ENCODE measurements at places on chromosomes 7 and 10.

GRCh38 chr10:93062514-93063143, 2.0 kb downstream of the CYP26C1 start:
- no peak for DNase-seq

DNA sequence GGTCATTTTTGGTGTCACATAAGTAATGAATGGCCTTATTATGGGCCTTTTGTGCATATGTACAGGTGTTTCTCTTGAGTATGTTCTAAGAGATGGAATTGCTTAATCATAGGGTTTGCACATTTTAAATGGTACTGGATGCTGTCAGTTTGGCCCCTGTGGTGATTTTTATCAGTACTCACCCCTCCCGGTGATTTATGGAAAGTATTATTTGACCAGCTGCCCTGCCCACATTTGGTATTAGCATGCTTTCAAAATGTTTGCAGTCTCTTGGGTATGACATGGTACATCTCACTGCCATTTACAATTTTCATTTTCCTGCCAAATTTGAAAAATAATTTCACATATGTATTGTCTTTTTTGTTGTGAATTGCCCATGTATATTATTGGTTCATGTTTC, 427.7 kb downstream of the LRMDA start:
- no peak for DNase-seq

- DNase-seq: no peak
Observed at GRCh38 chr7:135763261-135763660, 14.6 kb upstream of the FAM180A start.

- DNase-seq: no peak
Observed at GRCh38 chr7:42262964-42263363, 26.0 kb upstream of the GLI3 start.

DNA sequence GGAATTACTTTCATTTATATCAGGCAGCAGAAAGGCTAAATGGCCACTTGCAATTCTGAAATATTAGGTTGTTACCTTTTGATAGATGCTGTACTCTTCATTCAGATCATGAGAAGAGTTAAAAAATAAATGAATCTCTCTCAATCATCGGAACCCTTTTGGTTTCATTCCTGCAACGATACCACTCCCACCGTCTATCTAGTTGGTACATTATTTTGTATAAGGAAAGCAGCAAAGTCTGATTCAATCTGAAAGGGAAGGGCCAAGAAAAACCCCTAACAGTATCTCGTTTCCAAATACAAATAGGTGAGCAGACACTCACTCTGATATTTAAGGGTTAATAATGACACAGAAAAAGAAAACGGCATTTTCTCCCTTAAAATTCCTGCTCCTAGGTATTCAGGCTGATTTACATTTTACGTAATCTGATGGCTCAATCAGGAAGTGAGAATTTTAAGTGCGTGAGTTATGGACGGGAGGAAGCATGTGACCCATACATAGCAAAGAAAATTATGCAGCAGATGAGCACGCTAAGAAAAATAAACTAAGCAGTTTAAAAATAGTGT, 209.4 kb upstream of the KLF14 start:
- DNase-seq: no peak

DNA sequence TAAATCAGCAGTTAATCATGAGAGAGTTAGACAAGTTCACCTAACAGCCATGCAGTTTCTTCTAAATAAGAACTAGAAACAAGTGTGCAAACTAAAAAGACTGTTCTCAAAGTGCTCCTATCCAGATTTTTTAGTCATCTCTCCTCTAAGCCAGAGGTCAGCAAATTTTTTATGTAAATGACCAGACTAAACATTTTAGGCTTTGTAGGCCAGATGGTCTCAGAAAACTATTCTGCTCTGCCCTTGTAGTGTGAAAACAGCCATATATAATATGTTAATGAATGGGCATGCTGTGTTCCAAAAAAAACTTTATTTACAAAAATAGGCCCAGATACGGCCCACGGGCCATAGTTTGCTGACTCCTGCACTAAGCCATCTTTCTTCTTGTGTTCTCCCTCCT, 263.0 kb upstream of the LRRN3 start:
- DNase-seq: no peak

DNA sequence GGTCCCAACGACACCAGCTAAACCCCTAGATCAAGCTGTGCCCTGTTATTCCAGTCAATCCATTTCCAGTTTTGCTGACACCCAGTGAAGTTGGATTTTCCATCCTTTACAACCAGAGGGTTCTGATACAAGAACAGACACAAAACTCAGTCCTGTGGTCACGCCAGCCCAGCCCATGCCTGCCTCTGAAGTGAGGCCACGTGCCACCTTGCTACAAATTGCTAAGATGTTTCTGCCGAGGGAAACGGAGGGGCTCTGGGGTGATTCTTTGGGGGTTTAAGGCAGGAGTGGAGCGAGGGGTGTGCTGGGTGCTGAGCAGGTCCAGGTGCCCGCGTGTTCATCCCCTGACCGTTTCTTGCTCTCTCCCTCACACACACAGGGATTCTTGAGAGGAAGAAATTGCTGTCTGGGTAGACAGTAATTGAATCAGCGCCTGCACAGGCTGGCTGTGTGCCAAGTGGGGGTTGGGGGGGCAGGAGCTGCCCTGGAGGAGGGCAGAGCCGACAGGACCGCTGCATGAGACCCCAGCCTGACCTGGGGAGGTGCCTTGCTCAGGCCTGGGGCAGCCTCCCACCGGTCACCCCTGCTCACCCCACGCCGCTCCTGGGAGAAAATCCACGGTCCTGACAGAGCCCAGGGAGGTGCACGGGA, 38.1 kb downstream of the ADAP1 start:
- no peak for DNase-seq

GRCh38 chr7:151672716-151673115, 153.0 kb upstream of the RHEB start:
- no peak for DNase-seq

DNA sequence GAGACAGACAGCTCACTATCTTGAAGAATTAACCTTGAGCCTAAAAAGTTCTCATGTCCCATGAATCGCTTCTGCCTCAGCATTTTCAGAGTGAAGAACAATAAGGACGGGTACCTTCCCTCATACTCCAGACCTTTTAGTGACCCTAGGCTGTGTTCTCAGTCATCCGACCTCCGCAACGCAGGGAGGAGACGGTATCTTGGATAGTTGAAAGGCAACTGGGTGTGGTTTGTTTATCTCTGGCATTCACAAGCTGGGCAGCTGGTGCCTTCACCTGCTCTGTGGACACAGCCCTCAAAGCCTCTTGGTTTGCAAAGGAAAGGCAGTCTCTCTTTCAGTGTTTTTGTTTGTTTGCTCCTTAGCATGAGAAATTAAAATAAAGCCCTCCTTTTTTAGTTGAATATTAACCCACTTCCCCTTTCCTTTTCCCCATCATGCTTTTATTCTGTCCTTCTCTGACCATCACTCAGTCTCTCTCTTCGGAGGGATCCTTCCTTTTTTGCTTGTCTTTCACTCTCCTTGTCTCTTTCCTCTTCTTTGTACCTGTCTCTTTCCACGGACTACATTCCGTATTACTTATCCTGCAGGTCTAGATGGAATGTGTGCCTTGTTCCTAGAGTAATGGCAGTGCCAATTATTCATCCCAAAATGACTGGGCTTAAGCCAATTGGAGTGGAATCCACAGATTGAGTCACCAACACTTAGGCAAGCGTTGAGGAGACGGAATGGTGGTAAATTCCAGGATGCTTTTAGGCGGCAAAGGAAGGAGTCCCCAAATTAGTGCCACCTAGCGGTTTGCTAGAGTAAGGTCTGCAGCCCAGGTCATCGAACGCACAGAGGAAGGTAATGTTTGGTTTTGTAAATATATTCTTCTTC, 45.8 kb downstream of the PRR15 start:
- no peak for DNase-seq

DNA sequence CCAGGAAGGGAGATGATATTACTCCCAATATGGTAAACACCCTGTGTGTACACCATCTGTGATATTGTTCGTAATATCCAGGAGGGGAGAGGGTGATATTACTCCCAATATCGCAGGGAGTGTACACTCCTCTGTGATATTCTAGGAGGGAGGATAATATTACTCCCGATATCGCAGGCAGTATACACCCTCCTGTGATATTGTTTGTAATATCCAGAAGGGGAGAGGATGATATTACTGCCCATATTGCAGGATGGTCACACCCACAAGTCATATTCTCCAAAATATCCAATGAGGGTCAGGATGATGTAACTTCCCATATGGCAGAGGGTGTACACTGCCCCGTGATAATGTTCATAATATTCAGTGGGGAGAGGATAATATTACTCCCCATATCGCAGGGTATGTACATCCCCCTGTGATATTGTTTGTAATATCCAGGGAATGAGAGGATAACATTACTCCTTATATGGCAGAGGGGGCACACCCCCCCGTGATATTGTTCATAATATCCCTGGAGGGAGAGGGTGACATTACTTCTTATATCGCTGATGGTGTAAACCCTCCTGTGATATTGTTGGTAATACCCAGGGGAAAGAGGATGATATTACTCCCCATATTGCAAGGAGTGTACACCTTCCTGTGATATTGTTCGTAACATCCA, 17.1 kb downstream of the AZGP1 start:
- no peak for DNase-seq

GRCh38 chr10:42776681-42777080, 5.9 kb upstream of the BMS1 start:
- no peak for DNase-seq

DNA sequence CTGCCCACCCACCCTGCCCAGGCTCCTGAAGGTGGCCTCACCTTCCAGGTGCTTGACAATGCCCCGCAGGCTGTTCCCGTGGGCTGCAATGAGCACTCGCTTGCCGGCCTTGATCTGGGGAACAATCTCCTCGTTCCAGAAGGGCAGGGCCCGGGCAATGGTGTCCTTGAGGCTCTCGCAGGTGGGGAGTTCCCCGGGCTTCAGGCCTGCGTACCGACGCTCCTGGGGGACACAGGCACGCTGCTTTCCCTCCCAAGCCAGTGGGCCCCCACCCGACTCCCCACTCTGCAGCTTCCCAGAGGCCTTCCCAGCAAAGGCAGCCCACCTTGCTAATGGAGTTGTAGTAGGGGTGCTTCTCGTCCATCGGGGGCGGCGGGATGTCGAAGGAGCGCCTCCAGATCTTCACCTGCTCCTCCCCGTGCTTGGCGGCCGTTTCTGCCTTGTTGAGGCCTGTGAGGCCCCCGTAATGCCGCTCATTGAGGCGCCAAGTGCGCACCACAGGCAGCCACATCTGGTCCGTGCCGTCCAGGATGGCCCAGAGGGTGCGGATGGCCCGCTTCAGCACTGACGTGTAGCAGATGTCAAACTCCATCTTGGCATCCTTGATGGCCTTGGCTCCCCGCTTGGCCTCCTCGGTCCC, 456 bp downstream of the PGAM2 start:
- DNase-seq: no peak

GRCh38 chr7:2713370-2713769, 25.4 kb downstream of the AMZ1 start:
- no peak for DNase-seq

DNA sequence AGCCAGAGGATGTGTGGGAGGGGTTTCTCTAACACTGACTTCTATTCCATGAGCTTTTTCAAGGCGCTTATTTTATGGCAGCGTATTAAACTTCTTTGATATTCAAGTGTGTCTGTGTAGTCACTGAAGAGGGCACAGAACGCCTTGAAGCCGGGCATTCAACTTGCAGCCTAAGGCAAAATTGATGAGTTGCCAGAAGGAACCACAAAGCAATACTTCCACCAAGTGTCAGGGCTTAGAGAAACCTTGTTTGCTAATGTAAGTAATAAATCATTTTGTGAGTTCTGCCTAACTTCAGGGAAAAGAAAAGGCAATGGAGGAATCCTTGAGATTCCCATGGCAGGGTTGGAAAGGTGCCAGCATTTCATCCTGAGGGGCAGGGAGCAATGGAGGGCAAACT, 163.8 kb downstream of the LCOR start:
- no peak for DNase-seq

- no peak for DNase-seq
Observed at GRCh38 chr10:48480397-48481374, 124.2 kb downstream of the ARHGAP22 start.

- no peak for DNase-seq
Observed at GRCh38 chr7:2037808-2038522, 194.8 kb downstream of the MAD1L1 start.

- no peak for DNase-seq
Observed at GRCh38 chr7:87056346-87056745, 3.1 kb downstream of the ELAPOR2 start.

GRCh38 chr10:60237977-60238758, 151.5 kb downstream of the ANK3 start:
- DNase-seq: no peak

DNA sequence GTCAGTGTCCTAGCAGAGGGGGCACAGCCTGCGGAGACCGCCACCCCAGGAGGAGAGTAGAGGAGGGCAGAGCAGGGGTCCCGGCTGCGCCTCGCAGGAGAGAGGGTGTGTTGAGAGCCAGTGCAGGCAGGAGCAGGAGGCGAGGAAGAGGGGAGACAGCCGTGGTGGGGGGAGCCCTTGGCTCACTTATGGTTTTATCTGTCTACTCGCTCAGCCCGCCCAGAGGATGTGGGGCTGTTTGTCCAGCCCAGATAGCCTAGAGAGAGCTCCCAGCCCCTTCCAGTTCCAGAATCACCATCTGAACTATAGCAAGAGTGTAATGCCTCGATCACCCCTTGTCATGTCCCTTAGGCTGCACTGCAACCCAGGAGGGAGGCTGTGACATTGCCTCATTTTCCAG, 26.6 kb downstream of the SLC29A3 start:
- no peak for DNase-seq

DNA sequence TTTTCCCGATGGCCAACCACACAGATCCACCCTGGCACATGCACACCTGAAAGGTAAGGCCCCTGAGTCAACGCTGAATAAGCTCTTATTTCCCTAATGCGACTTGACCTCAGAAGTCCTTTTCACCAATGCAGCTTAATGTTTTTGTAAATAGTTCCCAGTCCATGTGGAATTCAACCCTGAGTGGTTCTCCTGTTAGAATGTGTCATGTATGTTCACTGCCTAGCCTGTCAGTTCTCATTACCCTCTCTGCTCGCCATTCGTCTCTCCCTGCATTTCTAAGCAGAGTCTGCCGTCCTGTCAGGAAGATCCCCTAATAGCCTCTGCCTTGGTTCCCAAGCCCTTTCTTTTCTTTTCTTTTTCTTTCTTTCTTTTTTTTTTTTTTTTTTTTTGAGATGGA, 392.6 kb upstream of the SHH start:
- DNase-seq: no peak

- no peak for DNase-seq
Observed at GRCh38 chr10:126357169-126357568, 31.1 kb downstream of the ADAM12 start.
